Spleen (tissue), 13 donors: ENCODE measurements at places on chromosomes 1 and 21. TPM values are rescaled to one million over a fixed set of nuclear protein-coding genes. Genes with fewer than 3 reads are reported as not detected.
A peak's percentile ranks its signal among the peaks of the same experiment; 100 is the strongest.

DNA sequence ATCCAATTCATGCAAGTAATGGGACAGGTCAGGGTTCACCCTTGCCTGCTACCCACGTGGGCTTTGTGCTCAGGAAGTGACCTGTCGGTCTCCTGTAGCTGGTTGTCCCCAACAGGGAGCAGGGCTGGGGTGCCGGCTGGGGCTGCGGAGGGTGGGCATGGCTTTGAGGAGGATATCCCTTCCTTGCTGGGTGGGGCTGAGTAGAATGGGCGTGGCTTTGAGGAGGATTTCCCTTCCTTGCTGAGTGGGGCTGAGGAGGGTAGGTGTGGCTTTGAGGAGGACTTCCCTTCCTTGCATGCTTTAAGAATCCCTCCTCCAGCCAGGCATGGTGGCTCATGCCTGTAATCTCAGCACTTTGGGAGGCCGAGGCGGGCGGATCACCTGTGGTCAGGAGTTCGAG, 151.3 kb downstream of the CLIC6 start:
- no peak overlapping the region for H3K27ac ChIP-seq
- H3K36me3 ChIP-seq = peaks cover 100% of the 10 kb centered on the region
- H3K4me1 ChIP-seq = no peaks in the 10 kb centered on the region
- no peak overlapping the region for H3K4me3 ChIP-seq
- no peaks in the 10 kb centered on the region for H3K27me3 ChIP-seq

DNA sequence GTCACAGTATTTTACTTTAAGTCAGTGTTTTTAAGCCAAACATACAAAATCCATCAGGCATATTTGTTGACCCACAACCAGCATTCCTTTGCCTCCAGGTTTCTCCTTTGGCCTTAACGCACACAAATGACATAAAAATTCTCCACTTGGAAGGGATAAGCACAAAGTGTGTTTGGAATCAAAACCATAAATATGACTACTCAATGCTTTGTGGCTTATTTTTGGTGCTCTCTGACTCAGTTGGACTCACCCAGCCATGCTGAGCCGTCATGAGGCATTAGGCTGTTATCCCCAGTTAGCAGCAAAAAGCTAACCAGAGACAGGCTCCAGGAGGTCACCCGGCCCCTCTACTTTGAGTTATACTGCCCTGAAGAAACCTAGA, 948 bp downstream of the PRUNE1 start:
- DNase-seq = no peak
- peak overlapping the region; percentile 66 for H3K4me3 ChIP-seq
- peak overlapping the region; percentile 90 for H3K27ac ChIP-seq
- no peaks in the 10 kb centered on the region for H3K27me3 ChIP-seq

IRF6 gene
- polyA plus RNA-seq = 1.6 TPM

RNU1-2 gene
- not detected for polyA plus RNA-seq

GRCh38 chr1:55089683-55090082, 50.3 kb downstream of the PCSK9 start:
- no peak for DNase-seq
- no peak overlapping the region for H3K27ac ChIP-seq
- H3K36me3 ChIP-seq = peaks cover 8% of the 10 kb centered on the region
- no peaks in the 10 kb centered on the region for H3K27me3 ChIP-seq
- no peak overlapping the region for H3K4me3 ChIP-seq
- no peaks in the 10 kb centered on the region for H3K4me1 ChIP-seq

SETD4 gene
- polyA plus RNA-seq = 6.9 TPM

DNA sequence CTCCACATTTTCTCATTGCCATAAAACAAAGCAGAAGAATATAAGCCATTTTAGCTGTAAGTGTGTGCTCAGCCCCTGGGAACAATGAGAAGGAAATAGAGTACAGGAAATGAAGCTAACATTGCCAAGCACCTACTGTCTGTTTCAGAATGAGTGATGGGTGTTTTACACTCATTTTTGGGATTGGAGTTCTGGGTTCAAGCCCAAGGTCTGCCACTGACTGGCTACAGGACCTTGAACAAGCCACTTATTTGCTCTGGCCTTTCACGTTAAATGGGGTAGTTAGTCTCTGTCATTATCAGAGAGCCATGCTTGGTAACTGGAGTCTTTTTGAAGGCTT, 80.7 kb upstream of the KAZN start:
- no peaks in the 10 kb centered on the region for H3K4me1 ChIP-seq
- H3K27ac ChIP-seq = no peak overlapping the region
- no peaks in the 10 kb centered on the region for H3K27me3 ChIP-seq
- no peak for DNase-seq
- no peaks in the 10 kb centered on the region for H3K36me3 ChIP-seq
- no peak overlapping the region for H3K4me3 ChIP-seq

DR1 gene
- polyA plus RNA-seq = 13.5 TPM

- no peaks in the 10 kb centered on the region for H3K4me1 ChIP-seq
- H3K27me3 ChIP-seq = no peaks in the 10 kb centered on the region
- H3K27ac ChIP-seq = no peak overlapping the region
- no peak for DNase-seq
- H3K4me3 ChIP-seq = no peak overlapping the region
Measured at GRCh38 chr1:113660088-113660487, 99.2 kb downstream of the PHTF1 start.

- H3K4me3 ChIP-seq = no peak overlapping the region
- H3K36me3 ChIP-seq = no peaks in the 10 kb centered on the region
Measured at GRCh38 chr1:177423090-177423489, 252.3 kb downstream of the BRINP2 start.

- no peak for DNase-seq
- no peaks in the 10 kb centered on the region for H3K36me3 ChIP-seq
- H3K27me3 ChIP-seq = no peaks in the 10 kb centered on the region
Measured at GRCh38 chr1:154938604-154939399, 2.3 kb upstream of the PMVK start.

GRCh38 chr1:156074661-156075060, 7.6 kb downstream of the MEX3A start:
- H3K27me3 ChIP-seq = peaks cover 22% of the 10 kb centered on the region
- no peak for DNase-seq
- H3K36me3 ChIP-seq = no peaks in the 10 kb centered on the region
- H3K4me3 ChIP-seq = no peak overlapping the region

DNA sequence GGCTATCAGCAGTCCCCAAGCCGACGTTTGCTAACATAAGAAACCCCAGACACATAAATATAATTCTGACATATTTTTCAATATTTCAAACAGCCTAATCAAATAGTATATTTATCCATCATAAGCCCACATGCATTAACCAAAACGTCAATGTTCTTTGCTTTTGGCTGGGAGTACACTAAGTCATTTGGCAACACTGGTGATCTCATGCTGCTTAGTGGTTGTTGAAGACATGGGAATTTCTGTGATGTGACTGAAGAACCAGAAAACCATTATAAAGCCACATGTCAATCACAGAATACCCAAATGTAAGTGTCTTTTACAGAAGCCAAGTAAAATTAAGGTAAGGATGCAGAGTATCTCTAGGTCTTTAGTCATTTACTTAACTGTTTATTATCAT, 57.6 kb downstream of the PLPPR5 start:
- H3K36me3 ChIP-seq = no peaks in the 10 kb centered on the region
- DNase-seq = no peak
- H3K27me3 ChIP-seq = no peaks in the 10 kb centered on the region

DNA sequence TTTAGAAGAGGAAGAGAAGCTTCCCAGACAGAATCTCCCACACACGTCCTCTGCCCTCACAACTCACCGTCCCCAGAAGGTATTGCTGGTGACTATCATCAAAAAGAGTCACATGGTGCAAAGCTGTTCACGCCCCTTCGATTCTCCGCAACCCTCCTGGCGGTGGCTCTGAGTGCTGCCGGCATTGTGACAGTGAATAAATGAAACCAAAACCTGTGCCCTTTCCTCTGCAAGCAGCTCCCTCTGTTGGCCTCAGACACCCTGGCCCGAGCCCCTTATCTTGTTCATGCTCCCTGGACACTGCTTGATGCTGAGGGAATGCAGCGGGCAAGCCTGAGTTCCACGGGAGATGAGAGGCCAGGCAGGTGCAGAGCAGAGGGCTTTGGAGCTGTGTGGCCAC, 510.3 kb downstream of the NPHP4 start:
- H3K27me3 ChIP-seq = peaks cover 52% of the 10 kb centered on the region
- no peak overlapping the region for H3K4me3 ChIP-seq
- no peaks in the 10 kb centered on the region for H3K36me3 ChIP-seq

DPYD gene
- polyA plus RNA-seq = 8.7 TPM

- H3K27me3 ChIP-seq = no peaks in the 10 kb centered on the region
- peaks cover 24% of the 10 kb centered on the region for H3K4me1 ChIP-seq
- no peak for DNase-seq
- H3K4me3 ChIP-seq = no peak overlapping the region
- H3K27ac ChIP-seq = peak overlapping the region; percentile 82
Measured at GRCh38 chr1:37851782-37852210, 7.6 kb downstream of the MTF1 start.

DNA sequence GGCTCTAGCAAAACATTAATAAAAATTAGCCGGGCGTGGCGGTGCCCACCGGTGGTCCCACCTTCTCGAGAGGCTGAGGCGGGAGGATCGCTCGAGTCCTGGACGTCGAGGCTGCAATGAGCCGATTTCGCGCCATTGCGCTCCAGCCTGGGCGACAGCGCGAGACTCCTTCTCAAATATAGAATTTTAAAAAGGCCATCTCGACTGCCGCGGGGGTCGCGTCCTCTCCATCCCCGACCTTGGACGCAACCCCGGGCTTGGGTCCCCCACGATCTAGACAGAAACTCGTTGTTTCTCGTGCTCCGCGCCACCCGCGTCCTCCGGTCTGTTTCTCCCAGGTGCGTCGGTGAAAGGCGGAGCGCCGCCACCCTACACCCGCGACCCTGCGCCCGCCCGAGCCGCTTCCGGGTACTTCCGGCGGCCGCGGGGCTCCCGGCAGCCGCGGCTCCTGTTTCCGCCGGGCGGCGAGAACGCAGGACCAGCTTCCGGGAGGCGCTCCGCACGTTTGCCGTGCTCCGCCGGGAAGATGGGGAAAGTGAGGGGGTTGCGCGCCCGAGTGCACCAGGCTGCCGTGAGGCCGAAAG, at the start of gene SLX9:
Gene SLX9 (plus strand): TSS at position 498 of the 584 bp plus-strand sequence. CDS start 29 bp downstream, at position 527.
- H3K4me3 ChIP-seq = peak within 1 kb of the TSS; percentile 99
- peak; percentile 95 for DNase-seq
- peaks cover 30% of the 10 kb centered on the region for H3K36me3 ChIP-seq
- H3K4me1 ChIP-seq = peaks cover 35% of the 10 kb centered on the region

GRCh38 chr1:17188889-17189631, 15.9 kb upstream of the PADI1 start:
- no peak overlapping the region for H3K27ac ChIP-seq
- DNase-seq = no peak
- H3K4me3 ChIP-seq = no peak overlapping the region
- H3K27me3 ChIP-seq = no peaks in the 10 kb centered on the region

GRCh38 chr1:228120857-228121489, 11.9 kb upstream of the MRPL55 start:
- DNase-seq = no peak
- no peaks in the 10 kb centered on the region for H3K4me1 ChIP-seq
- no peaks in the 10 kb centered on the region for H3K27me3 ChIP-seq
- H3K27ac ChIP-seq = no peak overlapping the region

CLDN17 gene
- not detected for polyA plus RNA-seq

KCNH1 gene
- not detected for polyA plus RNA-seq

- peaks cover 13% of the 10 kb centered on the region for H3K4me1 ChIP-seq
- peak overlapping the region; percentile 86 for H3K27ac ChIP-seq
- H3K4me3 ChIP-seq = peak overlapping the region; percentile 91
- H3K36me3 ChIP-seq = no peaks in the 10 kb centered on the region
- no peaks in the 10 kb centered on the region for H3K27me3 ChIP-seq
Measured at GRCh38 chr1:36322041-36322785, 1.2 kb downstream of the EVA1B start.

- no peaks in the 10 kb centered on the region for H3K27me3 ChIP-seq
- no peaks in the 10 kb centered on the region for H3K4me1 ChIP-seq
- no peaks in the 10 kb centered on the region for H3K36me3 ChIP-seq
- no peak overlapping the region for H3K27ac ChIP-seq
Measured at GRCh38 chr1:85240174-85240601, 19.3 kb downstream of the C1orf52 start.

DNA sequence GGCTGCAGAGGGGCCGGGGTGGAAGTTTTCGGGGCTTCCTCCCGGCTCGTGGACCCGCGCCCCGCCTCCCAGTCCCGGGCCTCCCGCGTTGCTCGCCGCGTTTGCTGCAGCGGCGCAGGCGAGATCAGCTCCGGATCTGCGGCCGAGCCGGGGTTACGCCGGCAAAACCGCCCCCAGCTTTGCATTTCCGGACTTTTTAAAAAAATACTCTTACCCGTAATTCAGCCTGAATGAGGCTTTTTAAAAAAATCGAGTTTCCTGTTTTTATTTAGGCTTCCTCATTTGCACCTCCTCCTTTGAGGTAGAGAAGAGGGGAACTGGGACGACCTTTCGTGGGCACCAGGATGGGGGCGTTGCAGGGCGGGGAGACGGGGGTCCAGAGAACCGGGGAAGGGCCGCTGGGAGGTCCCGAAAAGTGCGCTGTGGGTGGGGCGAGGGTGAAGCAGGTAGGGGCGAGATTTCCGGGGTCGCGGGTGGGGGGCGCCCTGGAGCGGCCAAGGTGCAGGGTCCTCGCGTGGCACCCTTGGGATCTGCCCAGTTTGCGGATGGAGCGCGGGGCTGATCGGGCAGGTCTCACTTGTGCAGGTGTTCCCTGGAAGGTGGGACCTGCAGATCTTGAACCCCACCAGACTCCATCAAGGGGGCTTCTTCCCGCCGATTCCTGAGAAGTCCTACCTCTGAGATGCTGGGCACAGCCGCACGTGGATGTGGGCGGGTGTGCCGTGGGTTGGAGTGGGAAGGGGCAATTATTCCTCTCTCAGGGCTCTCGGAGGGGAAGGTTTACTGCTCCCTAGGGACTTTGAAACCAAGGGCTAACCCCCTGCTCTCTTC, 1.1 kb downstream of the PIK3CD start:
- peaks cover 18% of the 10 kb centered on the region for H3K27me3 ChIP-seq
- no peaks in the 10 kb centered on the region for H3K36me3 ChIP-seq
- peak overlapping the region; percentile 77 for H3K4me3 ChIP-seq

DNA sequence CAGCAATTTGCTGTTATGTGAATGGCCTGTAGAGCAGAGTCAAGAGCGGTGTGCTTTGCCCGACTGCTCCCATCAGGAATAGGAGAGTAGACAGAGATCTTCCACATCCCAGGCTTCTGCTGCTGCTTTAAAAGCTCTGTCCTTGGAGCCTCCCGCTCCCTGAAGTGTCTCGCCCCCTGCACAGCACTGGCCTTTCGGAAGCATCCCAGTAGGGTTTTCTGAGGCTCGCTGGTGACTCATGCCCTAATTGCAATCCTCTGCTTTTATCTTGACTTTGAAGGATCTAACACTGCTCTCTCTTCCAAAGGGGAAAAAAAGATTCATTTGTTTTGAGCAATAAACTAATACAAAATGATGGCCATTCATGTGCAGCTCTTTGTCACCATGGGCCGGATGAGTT, 13.3 kb upstream of the CD101 start:
- DNase-seq = no peak
- H3K4me1 ChIP-seq = no peaks in the 10 kb centered on the region
- H3K36me3 ChIP-seq = no peaks in the 10 kb centered on the region

GRCh38 chr1:101820071-101820470, 176.7 kb downstream of the OLFM3 start:
- H3K27me3 ChIP-seq = no peaks in the 10 kb centered on the region
- no peak for DNase-seq
- no peak overlapping the region for H3K27ac ChIP-seq
- no peak overlapping the region for H3K4me3 ChIP-seq

- no peak overlapping the region for H3K27ac ChIP-seq
- no peak for DNase-seq
- H3K27me3 ChIP-seq = no peaks in the 10 kb centered on the region
- H3K4me1 ChIP-seq = no peaks in the 10 kb centered on the region
Measured at GRCh38 chr1:211497489-211498045, 5.6 kb upstream of the RD3 start.
